AG04449 (cell line): ENCODE measurements at places on chromosomes 3 and 15.

- no peak for DNase-seq
Measured at GRCh38 chr3:157566596-157566995, 63.4 kb upstream of the VEPH1 start.

DNA sequence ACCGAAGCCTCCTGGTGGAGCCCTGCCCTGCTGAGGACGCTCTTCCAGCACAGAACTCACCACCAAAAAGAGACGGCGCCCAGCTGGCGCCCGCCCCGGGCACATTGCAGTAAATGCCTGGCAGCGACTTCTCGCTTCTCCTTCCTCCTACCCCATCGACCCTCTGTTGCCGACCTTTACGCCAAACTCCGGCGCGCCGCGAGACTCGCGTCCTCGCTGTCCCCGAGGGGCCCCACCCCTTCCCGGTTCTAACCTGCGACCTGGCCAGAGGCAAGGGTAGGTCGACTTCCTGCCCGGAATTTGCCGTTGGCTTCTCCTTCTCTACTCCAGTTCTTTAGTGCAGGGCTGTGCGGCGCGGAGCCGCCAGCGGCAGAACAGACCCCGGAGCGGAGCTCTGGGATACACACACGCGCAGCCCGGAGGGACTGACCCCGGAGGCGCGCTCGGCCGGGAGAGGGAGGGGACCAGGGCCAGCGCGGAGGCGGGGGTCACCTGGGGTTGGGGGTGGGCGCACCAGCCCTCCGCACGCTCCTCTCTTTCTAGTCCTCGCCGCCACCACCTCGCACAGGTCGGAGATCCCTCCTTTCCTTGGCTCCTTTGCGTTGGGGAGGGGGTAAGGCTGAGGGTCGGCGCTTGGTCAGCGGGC is 226.6 kb upstream of the AZI2 start:
- no peak for DNase-seq

DNA sequence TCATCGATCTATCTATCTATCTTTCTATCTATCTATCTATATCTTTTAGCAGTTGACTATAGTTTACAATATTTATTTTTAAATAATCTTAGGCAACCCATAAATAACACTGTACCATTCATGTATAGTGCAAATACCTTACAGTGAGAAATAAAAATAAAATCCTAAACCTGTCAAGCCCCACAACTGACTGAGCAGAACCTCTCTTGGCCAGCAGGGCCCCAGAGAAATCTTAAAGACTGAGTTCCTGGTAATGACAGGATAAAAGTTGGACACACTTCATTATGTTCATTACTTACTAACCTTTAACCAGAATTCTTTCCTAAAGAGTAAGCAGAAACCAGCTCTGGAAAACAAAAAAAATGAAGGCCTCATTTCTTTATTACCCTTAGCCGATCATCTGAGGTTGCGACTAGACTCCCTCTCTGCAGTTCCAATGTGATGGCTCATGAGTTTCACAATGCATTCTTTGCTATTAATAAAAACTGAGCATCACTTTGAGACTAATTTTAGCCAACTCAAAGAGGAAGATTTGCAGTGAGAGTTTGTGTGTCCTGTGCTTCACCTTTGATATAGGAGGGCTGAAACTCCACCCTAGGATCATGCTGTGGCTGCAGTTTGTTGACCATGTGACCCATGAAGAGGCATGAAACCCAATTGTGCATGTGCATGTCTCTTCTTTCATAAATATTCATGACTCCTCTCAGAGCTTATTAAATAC is 1072.0 kb downstream of the NSUN3 start:
- no peak for DNase-seq

- DNase-seq, result no peak
Measured at GRCh38 chr15:25342629-25343028, 96.2 kb downstream of the UBE3A start.

- DNase-seq, result no peak
Measured at GRCh38 chr15:77554306-77555080, 78.2 kb downstream of the LINGO1 start.

DNA sequence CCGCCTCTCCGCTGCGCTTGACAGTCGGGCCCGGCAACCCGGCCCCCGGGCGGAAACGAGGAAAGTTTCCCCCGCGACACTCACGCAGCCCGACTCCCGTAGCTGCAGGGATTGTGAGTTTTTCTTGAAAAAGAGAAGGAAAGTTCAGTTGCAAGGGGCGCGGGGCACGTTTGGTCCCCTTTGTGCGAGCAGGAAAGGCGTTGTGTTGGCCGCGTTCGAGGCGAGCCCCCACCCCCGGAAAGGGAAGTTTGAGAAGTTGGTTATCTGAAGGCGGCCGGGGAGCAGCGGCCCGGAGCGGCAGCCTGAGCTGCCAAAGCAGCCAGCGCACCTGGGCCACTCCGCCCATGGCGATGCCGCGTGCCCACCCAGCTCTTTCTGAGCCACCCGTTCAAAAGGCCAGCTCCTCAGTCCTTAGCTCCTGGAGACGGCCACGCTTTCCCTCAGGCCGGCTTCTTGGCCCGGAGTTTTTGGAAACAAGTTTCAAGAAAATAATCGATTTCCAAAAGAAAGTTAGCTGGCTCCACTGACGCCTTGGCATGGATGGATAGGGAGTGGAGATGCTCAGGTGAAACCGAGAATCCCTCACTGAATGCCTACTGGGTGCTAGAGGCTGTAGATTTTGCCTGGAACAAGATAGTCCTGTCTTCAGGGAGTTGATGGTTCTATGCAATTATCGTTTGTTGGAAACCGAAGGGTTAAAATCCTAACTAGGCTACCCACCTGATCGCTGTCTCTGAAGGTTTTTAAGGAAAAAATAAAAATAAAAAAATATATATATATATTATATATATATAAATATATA is 832 bp downstream of the TGFBR2 start:
- no peak for DNase-seq

DNA sequence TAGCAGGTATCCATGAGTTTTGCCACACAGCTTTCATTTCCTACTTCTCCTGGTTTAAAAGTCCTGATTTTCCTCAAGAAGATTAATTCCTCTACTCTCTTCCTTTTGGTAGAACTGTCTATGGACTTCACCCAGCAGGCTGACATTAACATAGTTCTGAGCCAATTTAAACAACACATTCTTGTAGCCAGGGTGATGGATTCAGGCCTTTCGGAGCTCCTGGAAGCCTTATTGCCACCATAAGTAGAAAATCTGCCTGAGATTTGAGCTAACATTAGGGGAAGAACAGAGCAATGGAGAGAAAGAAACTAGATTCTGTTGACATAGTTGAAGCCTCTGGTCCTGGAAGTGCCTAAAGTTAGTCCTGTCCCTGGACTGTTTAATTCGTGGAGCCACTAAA is 449.8 kb downstream of the TAFA4 start:
- DNase-seq, result no peak
